ENCODE measurements at places on chromosomes 7 and 10.

DNA sequence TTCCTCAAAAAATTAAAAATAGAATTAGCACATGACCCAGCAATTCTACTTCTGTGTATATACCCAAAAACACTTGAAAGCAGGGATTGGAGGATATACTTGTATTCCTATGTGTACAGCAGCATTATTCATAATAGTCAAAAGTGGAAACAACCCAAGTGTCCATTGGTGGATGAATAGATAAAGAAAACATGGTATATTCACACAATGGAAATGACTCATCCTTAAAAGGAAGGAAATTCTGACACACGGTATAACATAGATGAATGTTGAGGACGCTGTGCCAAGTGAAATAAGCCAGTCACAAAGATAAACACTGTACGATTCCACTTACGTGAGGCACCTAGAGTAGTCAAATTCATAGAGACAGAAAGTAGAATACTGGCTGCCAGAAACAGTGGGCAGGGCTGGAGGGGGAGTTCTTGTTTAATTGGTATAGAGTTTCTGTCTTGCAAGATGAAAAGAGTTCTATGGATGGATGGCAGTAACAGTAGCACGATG, 26.6 kb upstream of the KAT6B start:
- no peak for DNase-seq

- DNase-seq: no peak
These were observed 6.9 kb upstream of the FRAT2 start for GRCh38 chr10:97341416-97341815.

DNA sequence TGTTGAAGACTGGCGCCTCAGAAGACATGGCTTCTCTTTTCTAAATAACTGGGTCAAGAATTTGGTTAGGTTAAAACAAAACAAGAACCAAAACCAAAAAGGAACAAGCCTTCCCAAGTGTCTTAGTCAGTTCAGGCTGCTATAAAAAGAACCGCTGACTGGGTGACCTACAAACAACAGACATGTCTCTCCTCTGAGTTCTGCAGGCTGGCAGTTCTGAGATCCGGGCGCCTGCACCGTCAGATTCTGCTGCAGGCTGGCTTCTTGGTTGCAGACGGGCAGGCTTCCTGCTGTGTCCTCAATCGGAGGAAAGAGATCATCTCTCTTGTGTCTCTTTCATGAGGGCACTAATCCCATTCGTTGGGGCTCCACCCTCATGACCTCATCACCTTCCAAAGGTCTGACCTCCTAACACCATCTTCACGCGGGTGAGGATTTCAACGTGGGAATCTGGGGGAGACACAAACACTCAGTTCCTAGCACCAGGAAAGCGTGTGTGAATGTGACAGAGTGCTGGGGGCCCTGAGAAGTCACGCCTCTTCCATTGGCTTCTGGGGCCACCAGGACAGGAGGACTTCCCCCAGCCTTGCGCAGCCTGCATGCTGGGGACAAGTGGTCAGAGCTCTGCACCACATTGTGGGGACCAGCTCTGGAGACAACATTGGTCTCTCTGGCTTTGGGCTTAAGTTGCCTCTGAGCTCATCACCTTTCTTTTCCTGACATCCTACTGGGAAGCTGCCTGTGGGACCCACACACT, 63.1 kb downstream of the ASB13 start:
- no peak for DNase-seq

- no peak for DNase-seq
These were observed 190.0 kb downstream of the RAPGEF5 start for GRCh38 chr7:22166928-22167327.

DNA sequence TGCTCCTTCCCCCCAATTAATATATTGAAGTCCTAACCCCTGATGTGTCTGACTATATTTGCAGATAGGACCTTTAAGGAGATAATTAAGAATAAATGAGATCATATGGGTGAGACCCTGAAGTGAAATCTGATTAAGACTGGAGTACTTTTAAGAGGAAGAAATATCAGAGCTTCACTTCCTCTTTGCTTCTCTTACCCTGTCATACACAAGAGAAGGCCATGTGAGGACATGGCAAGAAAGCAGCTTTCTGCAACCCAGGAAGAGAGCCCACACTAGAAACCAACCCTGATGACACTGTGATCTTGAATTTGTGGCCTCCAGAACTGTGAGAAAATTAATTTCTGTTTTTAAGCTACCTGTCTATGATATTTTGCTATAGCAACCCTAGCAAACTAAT, 44.2 kb downstream of the JMJD1C start:
- DNase-seq: no peak

DNA sequence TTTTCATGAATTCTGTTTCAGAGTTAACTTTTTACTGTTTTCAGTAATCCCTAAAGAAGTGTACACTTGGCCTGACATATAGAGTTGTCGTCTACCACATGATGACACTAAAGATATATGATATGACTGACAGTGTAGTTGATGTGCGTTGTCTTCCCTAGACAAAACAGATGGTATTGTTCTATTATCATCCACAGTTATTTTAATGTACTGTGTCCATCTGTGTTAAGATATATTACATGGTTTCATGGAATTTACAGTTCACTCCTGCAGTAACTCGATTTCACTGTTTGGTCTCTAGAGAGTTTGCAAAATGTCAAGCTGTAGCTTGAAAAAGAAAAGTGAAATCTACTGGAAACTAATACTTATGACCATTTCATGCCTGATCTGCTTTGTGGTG, 18.1 kb downstream of the FOXP2 start:
- no peak for DNase-seq

- DNase-seq: no peak
These were observed 9.2 kb upstream of the CSTF2T start for GRCh38 chr10:51708609-51709008.

GRCh38 chr10:112230325-112230988, 46.9 kb upstream of the GPAM start:
- no peak for DNase-seq

DNA sequence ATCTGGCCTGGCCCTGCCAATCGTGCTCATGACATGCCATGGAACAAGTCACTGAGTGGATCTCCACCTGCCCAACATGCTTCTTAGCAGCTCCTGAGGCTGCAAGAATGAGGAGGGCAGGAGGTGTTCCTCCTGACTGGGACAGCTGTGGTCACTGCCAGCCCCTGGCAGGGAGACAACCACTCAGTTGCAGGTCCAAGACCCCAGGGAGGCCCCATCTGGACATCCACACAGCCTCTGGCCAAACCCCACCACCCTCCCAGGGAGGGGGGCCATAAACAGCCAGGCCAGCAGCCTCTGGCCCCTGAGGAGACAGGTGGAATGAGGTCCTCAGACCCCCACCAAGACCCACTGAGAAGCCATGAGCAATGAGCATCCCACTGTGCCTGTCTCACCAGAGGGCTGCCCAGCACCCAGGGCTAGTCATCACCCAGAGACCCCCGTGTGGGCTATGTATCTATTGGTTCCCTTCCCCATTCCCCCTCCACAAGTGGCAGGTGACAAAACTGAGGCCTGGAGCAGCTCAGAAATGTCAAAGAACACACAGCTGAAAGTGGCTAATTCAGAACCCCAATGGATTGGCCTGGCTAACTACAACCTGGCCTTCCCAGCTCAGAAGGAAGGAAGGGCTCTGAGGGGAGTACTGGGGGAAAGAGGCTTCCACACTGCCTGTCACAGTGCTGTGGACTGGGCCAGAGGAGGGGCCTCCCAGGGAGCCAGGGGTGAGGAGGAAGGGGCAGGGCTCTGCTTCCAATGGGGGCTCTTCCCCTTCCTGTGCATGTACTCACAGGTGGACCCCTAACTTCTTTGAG, 3.0 kb downstream of the GPRIN2 start:
- DNase-seq: no peak

- no peak for DNase-seq
These were observed 258.8 kb downstream of the AHR start for GRCh38 chr7:17557251-17557671.

- no peak for DNase-seq
These were observed 167.9 kb downstream of the CUX1 start for GRCh38 chr7:101985057-101985902.

- DNase-seq: no peak
These were observed 12.6 kb upstream of the WDFY4 start for GRCh38 chr10:48671914-48672595.

DNA sequence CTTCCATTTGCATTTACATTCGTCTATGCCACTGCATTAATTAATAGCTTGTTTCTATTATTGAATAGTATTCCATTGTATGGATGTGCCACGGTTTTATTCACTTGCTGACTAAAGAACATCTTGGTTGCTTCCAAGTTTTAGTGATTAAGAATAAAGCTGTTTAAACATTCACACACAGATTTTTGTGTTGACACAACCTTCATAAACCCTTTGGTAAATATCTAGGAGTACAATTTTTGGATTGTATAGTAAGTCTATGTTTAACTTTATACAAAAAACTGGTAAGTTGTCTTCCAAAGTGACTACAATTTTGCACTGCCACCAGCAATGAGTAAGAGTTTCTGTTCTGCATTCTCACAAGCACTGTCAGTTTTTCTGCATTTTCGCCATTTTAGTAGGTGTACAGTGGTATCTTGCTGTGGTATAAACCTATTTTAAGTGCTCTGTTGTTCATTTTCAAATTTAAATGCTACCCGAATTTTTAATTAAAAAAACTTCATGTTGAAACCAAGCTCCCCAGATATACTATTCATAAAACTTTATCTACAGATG, 121.4 kb downstream of the RNF133 start:
- DNase-seq: no peak

DNA sequence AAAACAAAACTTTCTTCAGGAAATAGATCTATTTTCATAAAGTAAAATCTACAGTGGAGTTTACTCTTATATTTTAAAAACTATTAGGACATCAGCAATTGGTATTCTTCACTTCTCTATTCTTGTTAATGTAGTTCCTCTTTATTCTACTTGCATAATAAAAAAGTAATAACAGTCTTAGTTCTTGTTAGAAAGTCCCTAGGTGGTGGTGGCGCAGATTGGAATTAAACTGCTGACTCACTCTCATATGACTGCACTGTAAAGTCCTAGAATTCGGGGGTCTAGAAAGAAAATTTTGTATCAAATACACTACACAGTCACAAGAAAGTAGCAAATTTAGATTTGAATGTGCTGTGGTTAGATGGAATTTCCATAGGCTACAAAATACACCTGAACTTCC, 44.6 kb upstream of the TES start:
- no peak for DNase-seq

- DNase-seq: no peak
These were observed 885.0 kb upstream of the LRRN3 start for GRCh38 chr7:110205899-110206298.

- no peak for DNase-seq
These were observed 217.2 kb downstream of the REEP3 start for GRCh38 chr10:63738410-63738809.

DNA sequence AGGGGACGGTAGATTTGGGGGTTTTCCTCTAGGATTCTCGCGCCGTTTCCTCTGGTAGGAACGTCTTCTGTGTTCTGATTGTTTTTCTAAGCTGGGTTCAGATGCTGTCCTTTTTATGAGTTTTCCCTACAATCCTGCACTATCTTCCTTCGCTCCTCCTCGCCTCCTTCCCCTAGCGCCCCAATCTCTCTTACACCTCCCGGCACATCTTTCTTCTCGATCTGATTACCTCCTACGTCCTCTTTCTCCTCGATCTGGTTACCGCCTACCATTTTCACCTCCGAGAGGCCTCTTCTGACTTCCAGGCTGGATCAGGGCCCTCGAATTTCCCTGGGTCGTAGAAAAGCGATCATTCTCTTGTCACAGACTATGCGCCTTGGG, 413 bp downstream of the BUD31 start:
- no peak for DNase-seq

DNA sequence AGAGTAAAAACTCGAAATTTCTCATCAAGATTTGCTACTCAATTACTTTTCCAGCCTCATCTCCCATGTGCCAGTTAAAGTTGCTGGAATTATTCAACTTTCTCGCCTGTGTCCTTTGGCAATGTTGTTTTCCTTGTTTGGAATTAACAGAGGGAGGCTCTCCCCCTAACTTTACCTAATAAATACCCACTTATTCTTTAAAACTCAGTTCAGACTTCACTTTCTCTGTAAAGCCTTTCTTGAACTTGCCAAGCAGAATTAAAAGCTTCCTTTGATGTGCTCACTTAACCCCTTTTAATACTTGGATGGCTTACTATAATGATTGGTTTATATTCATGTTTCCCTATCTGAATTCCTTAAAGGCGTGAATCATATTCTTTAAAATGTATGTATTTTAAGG, 104.1 kb downstream of the MKLN1 start:
- DNase-seq: no peak

DNA sequence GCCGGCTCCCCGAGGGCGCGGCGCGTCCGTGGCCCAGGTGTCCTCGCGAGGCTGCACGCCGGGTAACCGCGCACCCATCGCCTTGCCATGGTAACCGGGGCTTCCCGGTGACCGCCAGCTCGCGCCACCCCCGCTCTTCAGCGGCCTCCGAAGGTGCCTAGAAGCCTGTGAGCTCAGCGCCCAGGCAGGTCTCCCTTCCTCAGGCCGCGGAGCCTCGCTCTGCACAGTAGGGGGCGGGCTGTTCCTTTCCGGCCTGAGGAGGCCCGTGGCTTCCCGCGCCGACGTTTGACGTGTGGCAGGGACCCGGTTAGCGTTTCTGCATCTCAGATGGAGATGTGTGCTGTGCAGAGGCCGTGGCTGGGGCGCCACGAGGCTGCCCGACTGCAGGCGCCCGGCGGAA, 117.1 kb downstream of the DYNC2I1 start:
- peak; percentile 23 for DNase-seq

DNA sequence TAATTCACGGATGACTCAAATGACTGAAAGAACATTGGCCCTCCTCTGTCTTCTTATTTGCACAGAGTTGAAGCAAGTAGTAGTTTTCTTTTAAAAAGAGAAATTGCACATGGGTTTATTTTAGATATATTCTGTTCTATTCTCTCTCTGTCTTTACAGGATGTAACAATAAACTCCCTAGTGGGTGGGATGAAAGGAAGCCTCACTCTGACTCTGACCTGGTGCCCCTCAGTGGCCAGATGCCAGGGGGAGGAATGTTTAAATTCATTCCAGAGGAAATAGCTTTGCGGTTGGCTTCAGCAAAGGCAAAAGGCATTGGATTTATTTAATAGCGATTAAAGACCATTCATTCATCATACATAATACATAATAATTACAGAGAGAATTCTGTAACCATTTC, 156.4 kb upstream of the MTPN start:
- no peak for DNase-seq

- DNase-seq: no peak
These were observed 1128.7 kb downstream of the CNTNAP2 start for GRCh38 chr7:147245274-147245673.

DNA sequence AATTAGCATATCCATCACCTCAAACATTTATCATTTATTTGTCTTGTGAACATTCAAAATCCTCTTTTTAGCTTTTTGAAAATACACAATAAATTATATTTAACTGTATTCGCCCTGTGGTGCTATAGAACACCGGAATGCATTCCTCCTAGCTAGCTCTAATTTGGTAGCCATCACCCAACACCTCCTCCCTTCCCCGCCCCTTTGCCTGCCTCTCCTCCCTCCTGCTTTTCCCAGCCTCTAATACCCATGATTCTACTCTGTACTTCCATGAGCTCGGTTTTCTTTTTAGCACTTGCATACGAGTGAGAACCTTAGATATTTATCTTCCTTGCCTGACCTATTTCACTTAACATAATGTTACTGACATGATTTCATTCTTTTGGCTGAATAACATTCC, 80.1 kb downstream of the ANKRD26 start:
- no peak for DNase-seq

GRCh38 chr10:66931340-66931948, 5.6 kb downstream of the LRRTM3 start:
- no peak for DNase-seq

Data from stimulated activated CD8-positive, alpha-beta memory T cell treated with anti-CD3 and anti-CD28 coated beads, Interleukin-2, amount 100 ng/mL, for 1 hour (primary cell).